ENCODE measurements at places on chromosomes 7 and 10.

GRCh38 chr7:151017953-151018420 lies 6.3 kb downstream of the ATG9B start:
- DNase-seq = peak; percentile 89

DNA sequence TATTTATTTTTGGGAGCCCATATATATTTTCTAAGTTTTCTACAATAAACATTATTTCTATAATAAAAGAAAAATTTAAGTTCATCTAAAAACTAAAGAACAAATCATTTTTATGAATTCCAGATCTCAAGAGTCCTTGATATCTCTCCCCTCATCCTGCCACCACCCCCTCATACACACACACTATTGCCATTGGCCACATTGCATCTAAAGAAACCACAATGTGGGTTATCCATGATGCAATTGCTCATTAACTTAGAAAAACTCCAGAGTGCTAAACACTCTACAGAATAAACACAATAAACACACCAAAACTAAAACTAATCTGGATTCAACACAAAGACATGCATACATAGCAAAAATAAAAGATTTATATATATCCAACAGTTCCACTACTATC lies 37.8 kb downstream of the FAM13C start:
- no peak for DNase-seq

- DNase-seq = peak; percentile 47
These were observed 904 bp upstream of the DPYSL4 start for GRCh38 chr10:132185601-132186487.

DNA sequence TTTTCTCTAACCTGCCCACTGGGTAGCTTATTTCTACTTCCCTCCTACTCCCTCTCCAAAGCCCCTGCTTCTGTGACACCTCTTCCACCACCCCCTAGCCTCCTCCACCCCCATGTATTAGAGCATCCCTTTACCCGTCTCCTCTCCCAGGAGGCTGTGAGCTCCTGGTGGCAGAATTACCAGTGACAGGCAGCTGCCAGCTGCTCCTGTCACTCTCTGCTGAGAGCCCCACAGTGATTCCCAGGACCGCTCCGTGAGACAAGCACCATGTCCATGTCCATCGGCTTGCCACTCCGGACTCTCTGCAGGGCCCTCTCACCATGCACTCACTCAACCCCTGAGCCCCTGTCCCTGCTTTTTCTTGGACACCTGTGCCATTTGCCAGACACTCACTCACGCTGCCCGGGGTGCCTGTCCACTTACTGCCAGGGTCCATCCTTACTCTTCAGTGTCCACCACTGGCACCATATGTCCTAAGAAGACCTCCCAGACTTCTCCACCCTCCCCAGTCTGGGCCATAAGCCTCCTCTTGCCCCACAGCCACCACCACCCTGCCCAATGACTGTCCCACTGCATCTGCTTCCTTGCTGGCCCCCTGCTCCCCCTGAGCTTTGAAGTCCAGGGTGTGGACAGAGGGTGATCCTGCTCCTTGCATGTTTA lies 9.8 kb downstream of the WDFY4 start:
- no peak for DNase-seq

GRCh38 chr10:83229991-83230390 lies 909.3 kb upstream of the GHITM start:
- no peak for DNase-seq

DNA sequence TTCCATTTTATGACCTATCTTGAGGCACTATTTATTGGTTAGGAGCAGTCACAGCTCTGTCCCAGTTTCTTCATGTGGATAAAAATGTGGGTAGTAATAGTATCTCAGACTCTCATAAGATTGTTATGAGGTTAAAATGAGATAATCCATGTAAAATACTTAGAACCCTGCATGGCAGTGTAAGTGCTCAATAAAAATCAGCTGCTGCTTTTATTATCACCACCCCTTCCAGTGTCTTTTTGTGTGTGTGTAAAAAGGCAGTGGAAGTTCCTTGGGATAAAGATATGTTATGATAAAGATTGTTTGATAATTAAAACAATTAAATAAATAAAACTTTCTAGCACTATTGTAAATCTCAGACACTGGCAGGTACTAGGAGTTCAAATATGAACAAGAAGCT lies 15.5 kb downstream of the TES start:
- DNase-seq = no peak

DNA sequence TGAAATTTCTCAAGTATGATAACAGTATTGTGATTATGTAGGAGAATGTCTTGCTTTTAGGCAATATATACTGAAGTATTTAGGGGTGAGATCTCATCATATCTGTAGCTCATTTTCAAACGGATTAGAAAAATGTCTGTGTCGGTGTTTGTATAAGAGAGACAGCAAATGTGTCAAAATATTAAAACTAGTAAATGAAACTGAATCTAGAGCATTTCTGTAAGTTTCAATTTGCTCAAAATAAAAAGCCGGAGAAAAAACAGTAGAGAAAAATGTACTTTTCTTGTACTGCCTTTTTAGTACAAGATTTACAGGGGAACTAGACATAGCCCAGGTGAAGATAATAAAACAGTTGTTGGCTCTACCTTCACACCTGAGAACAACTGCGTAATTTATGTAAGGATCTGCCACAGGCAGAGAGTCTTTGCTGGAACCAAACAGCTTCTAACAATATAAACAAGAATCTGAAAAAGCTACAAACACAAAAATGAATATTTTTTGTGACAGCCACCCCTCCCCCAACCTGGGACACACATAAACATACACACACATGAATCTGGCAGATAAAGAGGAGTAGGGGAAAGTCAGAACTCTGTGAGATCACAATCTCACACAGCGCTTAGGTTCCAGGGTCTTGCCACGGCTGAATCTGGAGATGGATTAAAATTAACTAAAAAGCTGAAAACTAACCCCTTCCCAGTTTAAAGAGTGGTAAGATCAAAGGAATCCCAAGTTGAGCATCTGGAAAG lies 153.3 kb downstream of the AVL9 start:
- no peak for DNase-seq

DNA sequence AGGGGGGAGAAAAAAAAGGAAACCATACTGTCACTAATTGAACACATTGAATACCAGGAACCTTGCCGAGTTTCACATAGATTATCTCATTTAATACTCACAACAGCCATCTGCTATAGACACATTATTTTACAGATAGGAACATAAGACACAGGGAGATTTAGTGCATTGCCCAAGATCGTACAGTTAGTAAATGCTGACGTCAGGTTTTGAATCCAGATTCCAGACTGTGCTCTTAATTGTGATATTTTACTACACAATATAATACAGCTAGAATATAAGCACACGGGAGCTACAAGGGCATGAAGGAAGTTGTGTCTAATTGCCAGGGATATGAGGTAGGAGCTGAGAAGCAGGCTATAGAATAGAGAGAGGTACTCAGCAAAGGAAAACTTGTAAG lies 93.9 kb upstream of the MINDY3 start:
- no peak for DNase-seq

- DNase-seq = no peak
These were observed 828.8 kb upstream of the MBL2 start for GRCh38 chr10:53601260-53601875.

DNA sequence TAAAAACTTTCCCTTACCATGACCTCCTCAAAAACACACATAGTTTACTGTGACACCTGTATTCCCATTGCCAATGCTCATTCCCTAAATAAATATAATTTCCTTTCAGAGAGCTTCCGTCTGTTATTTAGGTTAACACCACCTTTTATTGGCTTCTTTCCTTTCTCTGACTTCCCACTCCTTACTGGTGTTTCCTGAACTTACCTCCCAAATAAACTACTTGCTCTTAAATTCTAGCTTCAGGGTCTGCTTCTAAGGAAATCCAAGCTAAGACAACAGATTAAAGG lies 67.4 kb upstream of the ZNF746 start:
- no peak for DNase-seq

GRCh38 chr7:81604075-81604807 lies 165.6 kb downstream of the HGF start:
- no peak for DNase-seq

GRCh38 chr10:3389130-3389529 lies 216.5 kb upstream of the PITRM1 start:
- DNase-seq = no peak

- DNase-seq = no peak
These were observed 709 bp downstream of the GPAM start for GRCh38 chr10:112182784-112183328.

- peak; percentile 77 for DNase-seq
These were observed at the start of gene USP6NL for GRCh38 chr10:11611248-11612020. Gene USP6NL, minus strand, starts transcription at chr10:11611650. Its CDS starts 14,016 bp downstream, at chr10:11597634.

DNA sequence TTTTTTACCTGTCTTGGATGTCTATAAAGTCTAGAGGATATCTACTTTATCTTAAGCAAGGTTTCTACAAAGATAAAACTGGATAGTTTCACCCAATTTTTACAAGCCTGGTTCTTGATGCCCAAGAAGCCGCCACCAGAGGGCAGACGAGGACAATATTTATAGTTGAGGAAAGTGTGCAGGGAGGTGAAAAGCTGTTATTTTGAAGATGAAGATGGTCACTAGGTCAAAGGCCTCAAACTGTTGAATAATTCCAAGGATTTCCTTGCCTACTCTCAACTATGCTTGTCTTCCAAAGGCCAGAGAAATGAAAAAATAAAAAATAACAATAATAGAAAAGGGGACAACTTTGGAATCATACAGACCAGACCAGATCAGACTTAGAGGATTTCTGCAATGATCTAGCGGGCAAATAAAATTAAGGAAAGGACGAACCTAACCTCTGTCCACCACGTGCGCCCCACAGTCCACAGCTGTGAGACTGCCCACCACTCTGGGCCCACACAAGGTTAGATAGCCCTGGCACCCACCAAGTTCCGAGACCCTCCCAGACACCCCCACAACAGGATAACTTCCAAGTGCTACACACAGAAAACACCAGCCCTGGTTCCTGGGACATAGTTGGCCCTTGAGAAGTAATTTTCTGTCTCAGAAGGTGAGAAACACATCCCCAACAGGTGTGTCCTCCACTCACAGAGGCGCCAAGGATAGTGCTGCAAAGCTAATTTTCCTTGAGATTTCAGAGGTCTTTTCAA lies 2.8 kb downstream of the PKD1L1 start:
- DNase-seq = peak; percentile 85

- DNase-seq = no peak
These were observed 124.2 kb downstream of the ARHGAP22 start for GRCh38 chr10:48480397-48481374.

DNA sequence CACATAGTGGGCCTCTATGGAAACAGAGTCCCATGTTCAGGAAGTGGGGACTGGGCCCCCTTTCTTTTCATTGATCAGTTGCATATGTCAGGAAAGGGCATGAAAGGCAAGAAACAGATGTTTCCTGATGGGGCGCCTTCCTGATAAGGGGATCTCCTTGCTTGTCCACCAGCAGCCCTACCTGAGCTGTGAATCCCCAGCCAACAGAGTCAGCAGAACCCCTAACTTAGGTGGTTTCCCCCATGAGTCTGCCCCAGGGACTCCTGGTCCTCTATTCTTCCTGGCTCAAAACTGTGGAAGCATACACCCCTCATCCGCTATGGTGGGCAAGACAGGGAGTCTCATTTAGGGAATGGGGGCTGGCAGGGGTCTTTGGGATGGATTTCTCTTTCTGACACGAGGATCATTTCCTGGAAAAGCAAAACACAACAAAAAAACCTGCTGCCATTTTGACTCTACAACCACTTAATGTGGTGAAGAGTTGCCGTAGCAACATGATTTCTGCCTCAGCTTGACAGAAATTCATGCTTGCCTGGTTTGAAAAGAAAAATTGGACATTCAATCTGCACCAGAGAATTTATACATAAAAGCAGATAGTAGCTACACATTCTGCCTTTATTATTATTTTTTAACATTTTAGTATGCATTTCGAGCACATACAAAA lies 119.8 kb downstream of the SPAG6 start:
- no peak for DNase-seq

- no peak for DNase-seq
These were observed 2.5 kb downstream of the EIF3B start for GRCh38 chr7:2357165-2357564.

DNA sequence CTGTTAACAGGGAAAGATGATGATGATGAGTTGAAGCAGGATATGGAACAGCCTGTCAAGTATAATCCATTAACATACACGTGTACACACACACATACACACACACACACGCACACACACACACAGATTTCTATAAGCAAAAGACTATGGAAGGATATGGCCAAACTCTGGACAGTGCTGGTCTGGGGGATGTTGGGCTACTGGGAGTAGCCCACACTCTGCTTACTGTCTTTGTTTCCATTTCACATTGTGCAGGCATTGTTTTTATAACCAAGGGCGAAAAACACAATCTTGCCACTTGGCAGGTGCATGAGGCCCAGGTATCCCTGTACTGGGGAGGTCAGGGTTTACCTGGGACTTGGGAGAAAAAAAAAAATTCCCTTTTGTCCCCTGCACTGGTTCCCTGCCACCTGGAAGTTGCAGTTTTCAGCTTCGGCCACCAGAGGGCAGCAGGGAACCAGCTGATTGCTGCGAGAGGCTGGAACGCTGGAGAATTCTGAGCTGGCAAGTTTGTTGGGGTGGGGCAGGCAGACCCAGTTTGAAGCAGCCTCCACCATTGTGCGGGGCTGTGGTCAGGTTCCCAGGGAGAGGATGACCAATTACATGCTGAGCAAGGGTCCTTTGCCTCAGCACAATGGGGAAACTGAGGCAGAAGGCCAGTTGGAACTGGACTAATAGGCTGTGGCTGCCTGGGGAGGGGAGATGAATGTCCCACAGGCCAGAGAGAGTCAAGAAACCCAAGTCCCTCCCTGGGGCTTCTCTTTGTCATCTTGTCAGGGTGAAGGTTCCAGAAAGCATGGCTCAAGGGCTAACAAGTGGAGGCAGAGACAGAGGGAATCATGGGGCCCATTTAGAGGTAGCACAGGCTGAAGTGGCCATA lies 27.3 kb downstream of the PPIF start:
- peak; percentile 83 for DNase-seq

- DNase-seq = no peak
These were observed 43.2 kb downstream of the FIGNL1 start for GRCh38 chr7:50406935-50407334.

DNA sequence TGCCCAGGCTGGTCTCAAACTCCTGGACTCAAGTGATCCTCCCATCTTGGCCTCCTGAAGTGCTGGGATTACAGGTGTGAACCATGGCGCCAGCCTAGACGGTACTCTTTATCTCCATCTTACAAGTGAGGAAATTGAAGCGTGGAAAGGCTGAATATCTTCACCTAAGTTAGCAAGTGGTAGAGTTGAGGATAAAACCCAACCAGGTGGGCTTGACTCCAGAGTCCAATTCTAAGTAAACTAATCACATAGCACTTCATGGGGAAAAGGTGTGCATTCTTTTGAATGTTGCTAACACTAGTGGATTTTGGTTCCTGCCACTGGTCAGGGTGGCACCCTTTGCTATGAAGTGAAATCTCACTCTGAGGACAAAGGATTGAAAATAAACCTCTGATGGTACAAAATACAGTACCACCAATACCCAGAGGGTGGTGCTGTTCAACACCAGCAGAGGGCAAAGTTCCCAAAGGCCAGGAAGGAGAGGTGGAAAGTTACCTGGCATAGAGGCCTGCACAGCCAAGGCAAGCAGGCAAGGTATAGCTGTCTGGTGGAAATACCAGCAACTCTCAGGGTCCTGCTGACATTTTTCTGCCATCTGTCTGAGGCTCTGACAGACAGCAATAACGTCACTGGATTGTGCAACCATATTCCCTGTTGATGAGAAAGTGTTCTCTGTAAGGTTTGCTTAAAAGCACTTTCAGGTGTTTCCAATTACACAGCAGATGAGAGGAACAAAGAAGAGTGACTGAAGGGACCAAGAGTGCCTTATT lies 17.6 kb downstream of the ZDHHC16 start:
- no peak for DNase-seq

- DNase-seq = no peak
These were observed 58.3 kb downstream of the INPP5A start for GRCh38 chr10:132595854-132596253.

GRCh38 chr10:79028056-79028430 lies 40.7 kb upstream of the ZMIZ1 start:
- DNase-seq = no peak

Measured in stimulated activated CD4-positive, alpha-beta T cell treated with anti-CD3 and anti-CD28 coated beads, Interleukin-2, amount 100 ng/mL, for 24 hours (primary cell).